ENCODE measurements at places on chromosomes 12 and 14. TPM values are rescaled to one million over a fixed set of nuclear protein-coding genes. Genes with fewer than 3 reads are reported as not detected.

Gene NKX2-1
- total RNA-seq = 0.13 TPM

Gene RDH12
- total RNA-seq = not detected

Gene UBR7
- total RNA-seq = 19.9 TPM

Gene VPS33A
- total RNA-seq = 35.2 TPM

Gene FAM222A
- 12.8 TPM for total RNA-seq

Gene FOXN4
- 0.08 TPM for total RNA-seq

Gene SERPINA9
- not detected for total RNA-seq

Gene NYNRIN
- total RNA-seq = 0.31 TPM

Gene LRRK2
- total RNA-seq = 0.13 TPM

Gene ATG14
- 7.1 TPM for total RNA-seq
